Activated T-helper 1 cell treated with anti-CD3 and anti-CD28 coated beads, Interleukin-12 subunit alpha, Interleukin-12 subunit beta, Interleukin-2, Interleukin-4 antibody, amounts not matched to agents 30 ng/mL and 10 ng/mL and 1 ng/mL, durations not matched to agents 14 hours and 24 hours and 36 hours (primary cell): ENCODE measurements at places on chromosomes 5 and 9.

- no peak for DNase-seq
These were observed 90.2 kb downstream of the FOXD1 start for GRCh38 chr5:73358366-73358765.

DNA sequence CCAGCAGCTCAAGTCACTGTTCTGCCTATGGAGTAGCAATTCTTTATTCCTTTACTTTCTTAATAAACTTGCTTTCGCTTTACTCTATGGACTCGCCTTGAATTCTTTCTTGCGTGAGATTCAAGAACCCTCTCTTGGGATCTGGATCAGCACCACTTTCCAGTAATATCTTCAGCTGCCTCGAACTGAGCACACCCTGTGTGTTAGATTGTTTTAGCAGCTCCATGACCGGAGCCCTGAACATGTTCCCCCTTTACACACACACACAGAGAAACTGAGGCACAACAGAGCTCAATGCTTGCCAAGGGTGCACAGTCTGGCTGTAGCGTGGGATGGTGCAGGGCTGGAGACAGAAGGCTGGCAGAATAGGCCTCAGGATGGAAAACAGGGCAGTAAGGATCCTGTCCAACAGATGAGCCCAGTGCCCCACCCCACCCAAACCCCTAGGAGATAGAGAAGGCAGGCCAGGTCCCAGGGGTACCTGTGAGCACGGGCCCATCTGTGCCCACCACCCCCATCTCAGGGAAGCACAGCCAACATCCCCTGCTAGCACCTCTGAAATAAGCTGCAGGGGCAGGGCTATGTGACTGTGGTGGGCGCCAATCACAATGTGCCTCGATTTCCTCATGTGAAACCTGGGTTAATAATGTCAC, 27.9 kb downstream of the BICD2 start:
- DNase-seq: no peak

DNA sequence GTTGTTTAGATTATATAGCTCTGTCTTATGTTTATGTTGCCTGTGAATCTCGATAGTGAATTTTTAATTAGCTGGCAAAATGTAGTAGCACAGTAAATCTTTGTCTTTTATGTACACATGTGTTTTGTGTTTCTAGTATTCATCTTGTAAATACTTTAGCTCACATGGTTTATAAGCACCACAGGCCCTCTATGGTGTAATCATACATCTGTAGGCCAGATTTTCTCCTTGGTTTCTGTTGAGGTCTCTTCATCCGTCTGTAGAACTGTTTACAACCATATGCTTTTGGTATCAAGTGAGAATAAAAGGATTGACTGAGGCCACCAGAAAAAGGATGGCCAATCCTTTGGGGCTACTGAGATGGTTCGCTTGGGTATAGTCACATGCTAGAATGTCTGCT, 45.0 kb downstream of the PRR16 start:
- DNase-seq: no peak

GRCh38 chr5:170896779-170897178, 35.0 kb downstream of the RANBP17 start:
- DNase-seq: no peak
